Gastroesophageal sphincter (tissue), 4 donors: ENCODE measurements at places on chromosomes 4 and X. TPM values are rescaled to one million over a fixed set of nuclear protein-coding genes. Genes with fewer than 3 reads are reported as not detected.

Gene UPF3B
- total RNA-seq, result 7.0 TPM

Gene MAP9
- 21.8 TPM for total RNA-seq

Gene TDO2
- total RNA-seq, result 0.08 TPM

Gene SPIN2A
- total RNA-seq, result 0.78 TPM

Gene PASD1
- not detected for total RNA-seq

Gene TBC1D9
- total RNA-seq, result 23.8 TPM

Gene JCHAIN
- total RNA-seq, result 7.8 TPM

Gene SSX1
- total RNA-seq, result not detected

Gene ADH1B
- 224 TPM for total RNA-seq

Gene CLDN34
- not detected for total RNA-seq

Gene CT45A5
- total RNA-seq, result not detected

Gene ZNF711
- total RNA-seq, result 0.96 TPM
